ENCODE measurements at places on chromosomes 5 and 9.

- DNase-seq, result no peak
These were observed 14.9 kb downstream of the LHFPL2 start for GRCh38 chr5:78633700-78634099.

DNA sequence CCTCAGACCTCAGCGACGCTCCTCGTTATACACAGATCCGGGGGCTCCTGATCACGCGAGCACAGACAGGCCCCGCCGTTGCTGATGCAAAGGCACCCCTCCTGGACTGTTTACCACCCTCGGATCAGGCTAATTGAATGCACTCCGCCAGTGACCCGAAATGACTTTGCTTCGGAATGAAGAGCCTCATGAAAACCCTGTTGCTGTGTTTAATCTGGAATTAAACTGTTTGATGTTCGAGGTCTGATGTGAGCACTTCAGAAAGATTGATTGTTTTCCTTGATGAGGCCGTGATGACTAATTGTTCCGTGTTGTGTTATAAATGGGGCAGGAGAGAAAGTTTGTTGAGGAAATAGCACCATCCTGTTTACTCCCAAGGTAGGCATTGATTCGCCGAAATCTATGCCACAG, 190.5 kb upstream of the PPP1R26 start:
- no peak for DNase-seq

- DNase-seq, result no peak
These were observed 8.6 kb downstream of the ITK start for GRCh38 chr5:157189223-157189622.

DNA sequence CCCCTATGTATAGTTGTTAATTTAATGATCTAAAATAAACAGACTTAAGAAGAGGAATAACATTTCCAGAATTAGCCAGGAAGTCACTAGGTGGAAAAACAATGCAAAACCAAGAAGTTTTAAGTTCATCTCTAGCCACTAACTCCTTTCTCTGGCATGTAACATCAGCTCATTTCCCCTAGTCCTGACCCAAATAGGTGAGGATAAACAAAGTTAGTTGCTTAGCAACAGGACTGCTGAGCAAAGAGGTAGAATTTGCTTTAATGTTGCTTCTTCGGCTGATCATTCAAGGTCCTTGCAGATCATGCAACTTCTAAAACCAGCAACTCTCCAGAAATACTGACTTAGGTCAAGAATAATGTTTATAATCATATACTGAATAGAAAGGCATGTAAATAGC, 675.8 kb downstream of the CETN3 start:
- no peak for DNase-seq

GRCh38 chr5:117649821-117650220, 1075.2 kb upstream of the SEMA6A start:
- DNase-seq, result no peak

DNA sequence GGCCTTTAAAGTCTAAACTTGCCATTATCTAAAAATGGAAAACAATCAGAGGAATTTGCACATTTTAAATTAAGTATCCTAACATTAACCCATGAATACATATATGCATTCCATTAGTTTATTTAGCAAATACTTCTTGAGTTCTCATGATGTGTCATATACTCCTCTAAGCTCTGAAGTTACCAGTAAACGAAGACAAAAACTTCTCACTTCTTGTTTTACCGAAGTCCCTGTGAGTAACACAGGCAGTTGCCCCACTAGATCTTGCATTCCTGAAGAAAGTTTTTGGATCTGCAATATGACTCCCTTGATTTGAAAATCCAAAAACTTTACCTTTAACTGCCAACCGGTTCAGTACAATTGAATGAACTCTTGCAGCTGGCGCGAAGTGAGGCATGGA, 439.0 kb upstream of the MPDZ start:
- no peak for DNase-seq

GRCh38 chr9:111005746-111006470, 32.4 kb downstream of the LPAR1 start:
- no peak for DNase-seq

GRCh38 chr9:38687992-38688391, 31.9 kb downstream of the FAM240B start:
- DNase-seq, result no peak

DNA sequence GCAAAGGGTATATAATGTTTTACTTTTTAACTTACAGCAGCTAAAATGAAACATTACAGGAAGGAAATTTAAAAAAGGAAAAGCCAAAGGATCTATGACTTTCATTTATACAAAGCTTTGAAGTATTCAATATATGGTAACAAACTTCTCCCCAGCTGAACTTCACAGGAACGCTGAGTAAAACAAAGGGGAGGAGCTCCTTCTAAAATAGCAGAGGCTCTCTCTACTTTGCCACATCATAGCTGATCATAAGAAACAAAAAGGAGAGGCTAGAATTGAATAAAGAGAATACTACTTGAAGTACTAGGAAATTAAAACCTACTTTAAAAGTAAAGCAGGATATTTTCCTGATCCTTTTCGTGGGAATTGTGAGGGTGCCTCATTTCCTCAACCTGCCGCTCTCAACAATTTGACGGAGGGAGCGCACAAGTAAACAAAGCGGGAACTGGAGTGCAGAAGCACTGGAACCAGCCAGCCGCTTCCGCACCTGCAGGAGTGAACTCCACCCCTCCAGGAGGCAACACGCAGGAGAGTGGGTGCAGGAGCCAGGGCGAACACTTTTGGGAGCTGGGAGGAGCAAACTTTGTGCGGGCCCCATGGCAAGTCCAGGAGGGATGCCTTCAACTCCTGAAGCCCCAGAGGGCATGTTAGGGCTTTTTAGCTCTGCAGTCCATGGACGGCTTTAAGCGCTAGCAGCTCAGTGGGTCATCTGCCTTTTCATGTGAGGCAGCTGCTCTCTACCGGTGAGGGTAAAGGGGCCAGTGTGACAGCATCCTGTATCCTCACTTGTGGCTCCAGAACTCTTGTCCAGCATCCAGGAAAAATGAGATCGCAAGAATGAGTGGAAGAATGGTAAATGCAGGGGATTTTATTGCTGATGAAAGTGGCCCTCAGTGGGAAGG, 757.4 kb downstream of the PTPRD start:
- no peak for DNase-seq

DNA sequence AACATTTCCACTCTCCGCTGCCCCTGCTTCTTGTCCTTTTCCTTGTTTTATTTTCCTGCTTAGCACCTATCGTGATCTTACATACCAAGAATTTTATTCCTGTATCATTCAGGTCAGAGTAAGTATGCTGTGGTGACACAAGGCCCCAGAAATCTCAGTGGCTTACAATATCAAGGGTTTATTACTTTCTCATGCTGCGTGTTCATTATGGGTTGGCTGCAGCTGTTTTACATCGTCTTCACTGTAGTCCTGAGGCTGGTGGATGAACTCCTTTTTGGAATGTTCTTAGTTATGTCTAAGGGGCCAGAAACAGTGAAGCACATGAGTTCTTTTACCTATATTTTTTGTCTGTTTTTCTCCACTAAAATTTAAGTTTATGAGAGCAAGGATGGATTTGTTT, 51.2 kb downstream of the FCHO2 start:
- no peak for DNase-seq

GRCh38 chr5:27034565-27034964, 3.8 kb downstream of the CDH9 start:
- no peak for DNase-seq

DNA sequence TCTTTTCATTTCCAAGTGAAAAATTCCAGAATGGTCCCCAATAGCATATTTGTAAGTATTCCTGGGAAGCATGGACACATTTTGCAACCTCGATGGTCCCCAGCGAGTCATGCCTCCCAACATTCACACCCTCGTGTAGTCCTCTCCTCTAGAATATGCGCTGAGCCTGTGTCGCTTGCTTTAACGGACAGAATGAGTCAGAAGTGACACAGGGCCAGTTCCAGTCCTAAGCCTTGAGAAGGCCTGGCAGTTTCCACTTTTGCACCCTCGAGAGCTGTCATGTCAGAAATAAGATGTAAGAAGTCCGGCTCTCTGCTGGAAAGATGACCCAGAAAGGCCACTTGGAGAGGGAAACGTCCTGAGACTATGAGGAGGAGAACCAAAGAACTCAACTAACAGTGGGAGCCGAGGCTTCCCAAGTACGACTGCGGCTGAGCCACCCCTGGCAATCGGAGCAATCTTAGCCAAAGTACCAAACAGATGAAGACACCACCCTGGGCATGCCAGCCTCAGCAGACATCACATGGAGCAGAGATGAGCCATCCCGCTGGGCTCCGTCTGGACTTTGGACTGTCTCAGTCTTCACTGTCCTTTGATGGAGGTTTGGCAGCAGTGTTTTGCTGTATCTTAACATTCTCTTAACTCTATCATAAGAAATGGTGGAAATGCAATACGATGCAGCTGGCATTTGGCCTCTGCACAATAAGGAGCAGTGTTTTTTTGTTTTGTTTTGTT, 42.6 kb upstream of the GFPT2 start:
- DNase-seq, result no peak

DNA sequence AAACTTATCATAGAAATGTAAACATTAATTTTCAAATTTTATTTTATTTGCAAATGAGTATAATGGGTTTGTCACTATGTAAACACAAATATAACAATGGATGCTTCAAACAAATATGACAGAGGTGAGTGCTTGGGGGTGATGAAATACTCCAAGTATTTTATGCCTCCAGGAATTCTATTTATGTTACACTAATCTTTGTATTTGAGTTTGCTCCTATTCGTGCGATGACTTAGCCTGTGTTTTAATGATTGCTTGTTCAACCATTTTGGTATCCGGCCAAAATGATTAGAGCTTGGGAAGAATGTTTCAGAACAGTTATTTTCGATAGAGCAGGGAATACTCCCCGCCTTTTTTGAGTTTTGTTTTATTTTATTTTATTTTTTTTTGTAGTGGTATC, 5.0 kb downstream of the DMRT2 start:
- no peak for DNase-seq

DNA sequence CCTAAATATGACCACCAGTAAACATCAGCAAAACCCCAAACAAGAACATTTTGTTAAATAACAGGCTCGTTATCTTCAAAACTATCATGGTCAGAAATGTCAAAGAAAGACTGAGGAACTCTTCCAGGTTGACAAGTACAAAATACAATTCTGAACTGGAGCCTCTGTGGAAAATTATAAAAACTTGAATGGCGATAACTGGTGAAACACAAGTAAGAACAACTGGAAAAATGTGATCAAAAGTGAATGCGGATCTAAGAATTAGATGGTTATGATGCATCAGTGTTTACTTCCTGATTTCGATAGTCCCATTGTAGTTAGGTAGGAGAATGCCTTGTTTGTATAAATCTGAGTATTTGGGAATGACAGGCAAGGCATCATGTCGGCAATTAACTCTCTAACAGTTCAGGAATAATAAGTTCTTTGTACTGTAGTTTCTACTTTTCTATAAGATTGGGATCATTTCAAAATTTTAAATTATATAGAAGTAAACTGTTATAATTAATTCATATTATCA, 740.2 kb upstream of the DMAC1 start:
- no peak for DNase-seq

DNA sequence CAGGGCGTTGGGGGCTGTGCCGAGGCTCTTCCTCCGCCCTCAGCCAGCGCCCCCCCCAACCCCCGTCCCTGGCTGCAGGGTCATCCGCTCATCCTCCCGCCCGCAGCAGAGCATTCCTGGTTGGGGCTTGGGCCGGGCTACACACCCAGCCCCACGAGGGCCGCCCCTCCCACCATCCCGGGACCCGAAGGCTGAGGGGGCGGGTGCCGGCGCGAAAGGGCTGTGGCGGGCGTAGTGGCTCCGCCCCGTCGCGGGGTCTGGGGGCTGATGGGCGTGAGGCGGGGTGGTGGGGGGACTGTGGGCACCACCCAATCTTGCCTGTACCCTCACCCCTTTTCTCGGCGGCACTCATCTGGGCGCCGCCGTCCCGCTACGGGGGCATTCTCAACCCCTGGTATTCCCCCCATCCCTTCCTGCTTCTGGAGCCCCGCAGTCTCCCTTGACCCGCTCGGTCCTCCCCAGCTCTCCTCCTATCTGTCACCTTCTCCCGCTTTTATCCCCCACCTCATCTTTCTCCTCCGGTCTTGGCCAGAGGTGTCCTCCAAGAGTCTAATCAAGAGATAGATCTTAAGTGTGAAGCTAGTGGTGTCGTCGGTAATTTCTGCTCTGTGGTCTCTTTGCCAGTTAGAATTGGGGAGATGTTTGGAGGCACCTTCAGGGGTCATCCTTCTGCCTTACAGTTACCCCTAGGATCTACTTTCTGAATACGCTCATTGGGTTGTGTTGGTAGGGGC, 1.6 kb downstream of the FER start:
- no peak for DNase-seq

GRCh38 chr9:107740088-107740980, 250.8 kb upstream of the KLF4 start:
- DNase-seq, result no peak

GRCh38 chr5:73844165-73844564, 218.2 kb downstream of the ARHGEF28 start:
- DNase-seq, result no peak

GRCh38 chr9:83588256-83588655, 34.7 kb upstream of the IDNK start:
- DNase-seq, result no peak

- DNase-seq, result no peak
These were observed 211.8 kb upstream of the C9orf72 start for GRCh38 chr9:27784847-27785713.

GRCh38 chr9:6188466-6188865, 27.1 kb upstream of the IL33 start:
- DNase-seq, result no peak

GRCh38 chr5:104016646-104017045, 454.1 kb upstream of the NUDT12 start:
- DNase-seq, result no peak

- peak; percentile 5 for DNase-seq
These were observed 21.1 kb downstream of the SRFBP1 start for GRCh38 chr5:121982893-121983285.

GRCh38 chr9:77601476-77602099, 46.5 kb downstream of the GNA14 start:
- no peak for DNase-seq

GRCh38 chr5:77015938-77016569, 14.2 kb upstream of the AGGF1 start:
- DNase-seq, result peak; percentile 38

GRCh38 chr5:127101533-127101932, 28.2 kb upstream of the C5orf63 start:
- no peak for DNase-seq

DNA sequence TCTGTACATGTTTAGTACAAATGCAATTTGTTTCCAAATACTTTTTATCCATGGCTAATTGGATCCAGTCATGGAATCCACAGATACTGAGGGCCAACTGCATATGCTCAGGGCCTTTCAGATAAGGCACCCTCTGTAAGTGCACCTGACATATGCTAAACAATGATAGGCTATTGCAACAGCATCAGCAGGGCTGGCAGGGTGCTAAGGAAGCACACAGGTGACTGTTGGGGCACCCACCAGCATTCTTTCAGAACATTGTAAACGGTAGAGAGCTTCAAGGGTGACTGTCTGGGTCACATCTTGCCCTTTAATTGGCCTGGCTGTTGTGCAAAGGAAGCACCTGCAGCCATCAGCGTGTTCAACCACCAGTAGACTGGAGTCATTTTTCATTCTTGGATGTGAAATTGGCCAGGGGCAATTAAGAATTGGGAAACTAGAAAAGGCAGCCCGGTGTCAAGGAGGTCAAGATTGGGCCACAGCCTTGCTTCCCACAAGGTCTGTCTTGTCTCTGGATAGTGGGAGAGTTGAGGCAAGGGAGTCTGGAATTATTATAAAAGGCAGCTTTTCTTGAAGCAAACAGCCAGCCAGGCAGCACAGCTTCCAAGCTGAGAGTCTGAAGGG, 129.3 kb upstream of the RAI14 start:
- no peak for DNase-seq

Data from NCI-H1417 (cell line).